Activated naive CD8-positive, alpha-beta T cell treated with anti-CD3 and anti-CD28 coated beads, Interleukin-2, amount 10 ng/mL, durations not matched to agents 7 days and 5 days (primary cell): ENCODE measurements at places on chromosomes 11 and 22. TPM values are rescaled to one million over a fixed set of nuclear protein-coding genes. Genes with fewer than 3 reads are reported as not detected.

GRCh38 chr11:15117751-15118150 is 3.0 kb downstream of the INSC start:
- DNase-seq, result no peak

DNA sequence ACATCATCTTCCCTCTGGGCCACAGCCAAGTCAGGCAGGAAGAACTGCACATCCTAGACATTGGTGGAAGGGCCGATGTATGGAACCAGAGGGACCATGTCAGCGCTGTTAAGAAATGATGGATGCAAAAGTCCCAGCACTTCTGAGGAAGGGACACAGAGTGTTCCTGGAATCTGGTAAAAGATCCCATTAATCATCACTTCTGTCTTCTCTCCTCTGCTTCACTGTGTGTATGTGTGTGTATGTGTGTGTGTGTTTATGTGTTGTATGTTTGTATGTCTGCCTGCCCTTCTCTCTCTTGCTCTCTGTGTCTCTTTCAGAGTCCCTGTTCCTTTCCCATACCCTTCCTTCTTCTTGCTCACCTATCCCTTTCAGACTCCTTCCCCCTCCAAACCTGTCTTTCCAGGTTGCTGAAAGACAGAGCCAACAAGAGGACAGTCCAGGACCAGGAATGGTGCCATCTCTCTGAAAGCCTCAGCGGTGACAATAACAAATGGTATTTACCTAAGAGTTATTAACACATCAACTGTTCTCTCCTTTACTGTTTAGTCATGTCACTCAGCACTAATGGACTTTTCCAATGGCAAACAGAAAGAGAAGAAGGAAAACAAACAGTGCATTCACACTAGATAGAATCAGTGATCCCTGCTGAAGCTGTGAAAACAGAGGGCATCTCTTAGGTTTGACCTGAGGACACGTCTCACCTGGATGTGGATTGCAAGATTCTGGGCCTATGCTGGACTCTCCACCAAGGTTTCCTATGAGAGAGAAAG is 47.1 kb downstream of the EHF start:
- DNase-seq, result no peak

DNA sequence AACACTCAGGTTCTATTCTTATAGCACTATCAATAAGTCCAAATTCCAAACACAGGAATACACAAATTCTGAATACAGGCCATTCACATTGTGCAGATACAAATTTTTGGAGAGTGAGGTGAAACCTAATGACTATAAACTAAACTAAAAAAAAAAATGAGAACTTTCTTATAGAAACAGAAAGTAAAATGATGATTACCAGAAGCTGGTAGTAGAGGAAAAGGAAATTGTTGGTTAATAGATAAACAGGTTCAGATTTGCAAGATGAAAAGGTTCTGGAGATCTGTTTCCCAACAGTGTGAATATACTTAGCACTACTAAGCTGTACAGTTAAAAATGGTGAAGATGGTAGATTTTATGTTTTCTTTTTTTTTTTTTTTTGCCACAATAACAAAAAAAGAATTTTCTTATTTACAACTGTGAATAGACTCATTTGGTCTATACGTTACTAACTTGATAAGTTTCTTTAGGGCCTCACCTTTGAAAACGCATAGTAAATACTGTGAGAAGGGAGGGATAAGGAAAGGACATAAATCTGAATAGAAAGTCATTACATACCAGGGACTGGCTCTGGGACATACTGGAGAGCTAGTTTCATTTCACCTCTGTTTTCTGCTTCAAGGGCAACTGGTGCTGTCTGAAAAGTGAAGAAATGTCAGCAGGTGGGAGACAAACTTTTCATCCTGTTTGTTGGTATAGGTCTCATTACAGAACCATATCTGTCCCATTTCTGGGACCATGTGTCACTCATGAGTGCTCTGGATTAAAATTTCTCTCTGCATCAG is 14.2 kb upstream of the CCDC89 start:
- DNase-seq, result no peak

GRCh38 chr11:25981998-25982397 is 349.9 kb upstream of the ANO3 start:
- no peak for DNase-seq

DNA sequence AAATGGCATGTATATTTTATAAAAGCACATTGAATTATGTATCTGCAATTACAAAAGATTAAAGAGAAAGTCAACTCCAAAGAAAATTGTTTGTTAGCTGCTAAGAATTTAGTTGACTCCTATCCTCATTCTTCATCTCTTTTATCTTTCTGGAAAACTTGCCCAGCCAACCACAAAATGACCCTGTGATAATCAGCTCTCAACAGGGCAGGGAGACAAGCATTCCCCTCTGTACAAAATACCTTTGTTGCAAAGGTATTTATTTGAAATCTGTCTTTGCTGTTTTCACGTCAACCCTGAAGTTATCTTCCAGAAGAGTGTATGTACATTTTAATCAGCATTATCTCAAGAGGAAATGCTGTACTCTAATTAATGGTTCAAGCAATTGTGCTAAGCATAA is 191.1 kb upstream of the DDI1 start:
- DNase-seq, result no peak

DNA sequence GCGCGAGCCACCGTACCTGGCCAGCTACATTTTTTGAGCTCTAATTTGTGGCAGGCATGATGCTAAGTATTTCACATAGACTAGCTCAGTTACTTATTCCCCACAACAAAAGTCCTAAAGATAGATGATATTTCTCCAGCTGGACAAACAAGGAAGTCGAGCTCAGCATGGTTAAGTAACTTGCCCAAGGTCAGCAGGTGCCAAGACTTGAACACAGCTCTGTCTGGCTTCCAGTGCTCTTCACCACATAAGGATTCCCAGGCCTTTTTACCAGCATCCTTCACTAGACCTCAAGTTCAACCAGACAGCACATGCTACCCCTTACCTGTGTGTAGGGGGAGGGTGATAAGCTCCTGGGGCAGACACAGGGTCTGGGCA is 177.3 kb upstream of the NCAM1 start:
- no peak for DNase-seq

- no peak for DNase-seq
These were observed 87.3 kb upstream of the FGF3 start for GRCh38 chr11:69906453-69906907.

DNA sequence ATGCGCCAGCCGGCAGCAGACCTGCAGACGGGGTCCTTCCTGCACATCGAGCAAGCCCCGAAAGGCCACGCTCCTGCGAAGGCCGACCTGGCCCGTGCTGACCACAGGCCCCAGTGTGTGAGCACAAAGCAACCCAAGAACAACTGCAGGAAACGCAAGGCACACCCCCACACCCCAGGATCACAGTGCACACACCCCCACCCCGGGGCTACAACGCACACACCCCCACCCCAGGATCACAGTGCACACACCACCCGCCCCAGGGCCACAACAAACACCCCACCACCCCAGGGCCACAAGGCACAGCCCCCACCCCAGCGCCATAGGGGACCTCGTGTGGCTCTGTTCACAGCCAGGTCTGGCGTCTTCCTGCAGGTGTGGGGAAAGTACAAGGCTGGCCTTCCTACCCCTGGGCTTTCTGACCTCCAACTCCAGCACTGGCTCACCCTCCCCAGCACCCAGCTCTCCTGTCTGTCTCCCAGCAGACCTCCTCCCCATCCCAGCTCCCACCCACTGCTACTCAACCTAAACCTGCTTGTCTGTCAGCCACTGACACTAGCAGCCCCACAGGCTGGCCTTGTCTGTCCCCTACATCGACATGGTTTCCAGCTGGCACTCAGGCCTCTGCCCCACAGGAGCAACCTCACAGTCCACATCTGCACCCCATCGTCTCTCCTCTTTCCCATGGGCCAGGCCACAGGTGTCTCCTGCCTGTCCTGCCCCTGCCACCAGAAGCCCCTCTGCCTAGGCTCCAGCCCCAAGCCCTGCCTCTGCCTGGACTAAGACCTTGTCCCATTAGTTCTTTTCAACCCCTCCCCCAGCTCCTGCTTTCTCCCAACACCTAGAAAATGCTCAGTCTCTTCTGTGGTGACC is 20.5 kb upstream of the EFCAB6 start:
- no peak for DNase-seq

DNA sequence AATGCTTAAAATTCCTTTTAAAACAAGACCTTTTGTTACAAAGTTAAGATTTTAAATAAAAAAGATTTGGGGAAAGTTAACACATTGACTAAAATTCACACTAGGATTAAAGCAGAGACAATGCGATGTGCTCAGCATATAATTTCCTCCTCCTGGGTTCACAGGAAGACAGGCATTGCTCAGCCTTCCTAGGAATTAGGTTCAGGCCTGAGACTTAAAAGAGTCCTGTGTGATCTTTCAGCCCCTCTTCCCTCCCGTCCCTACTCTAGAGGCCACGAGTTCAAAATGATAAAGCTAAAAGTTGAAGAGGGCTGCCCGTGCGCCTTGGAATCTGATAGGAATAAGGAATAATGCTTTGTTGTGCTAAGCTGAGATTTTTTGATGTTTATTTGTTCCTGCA is 218.6 kb downstream of the KIRREL3 start:
- no peak for DNase-seq

- no peak for DNase-seq
These were observed 50.8 kb upstream of the ELF5 start for GRCh38 chr11:34564406-34564805.

DNA sequence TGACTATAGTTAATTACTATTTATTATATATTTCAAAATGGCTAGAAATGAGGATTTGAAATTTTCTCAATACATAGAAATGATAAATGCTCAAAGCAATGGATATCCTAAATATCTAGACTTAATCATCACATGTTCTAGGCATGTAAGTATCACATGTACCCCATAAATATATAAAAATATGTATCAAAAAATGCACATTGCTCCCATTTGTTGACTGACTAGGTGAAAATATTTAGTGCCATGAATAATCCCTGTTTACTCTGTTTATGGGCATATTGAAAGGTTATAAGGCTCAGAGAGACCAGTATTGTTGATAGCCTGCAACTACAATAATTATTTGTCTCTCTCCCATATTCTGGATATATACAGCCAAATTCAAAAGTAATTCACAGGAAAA is 3.1 kb downstream of the HBE1 start:
- no peak for DNase-seq

DNA sequence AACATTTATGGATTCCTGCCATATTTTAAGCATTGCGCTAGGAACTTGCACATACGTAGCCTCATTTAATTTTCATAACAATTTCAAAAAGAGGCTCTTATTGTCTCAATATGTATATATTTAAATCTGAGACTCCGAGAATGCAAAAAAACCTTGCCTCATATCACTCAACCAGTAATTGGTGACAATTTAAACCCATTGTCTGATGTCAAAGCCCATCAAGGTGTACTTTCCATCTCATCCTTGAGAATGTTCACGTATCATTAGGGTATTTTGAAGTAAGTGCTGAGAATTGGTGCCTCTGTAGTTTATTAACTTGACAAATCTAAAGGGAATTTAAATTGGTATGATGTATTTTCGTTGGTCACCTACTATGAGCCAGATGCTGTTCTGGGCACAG is 136.5 kb downstream of the FAM76B start:
- DNase-seq, result no peak

- DNase-seq, result no peak
These were observed 678.6 kb upstream of the ANO5 start for GRCh38 chr11:21514316-21514715.

DNA sequence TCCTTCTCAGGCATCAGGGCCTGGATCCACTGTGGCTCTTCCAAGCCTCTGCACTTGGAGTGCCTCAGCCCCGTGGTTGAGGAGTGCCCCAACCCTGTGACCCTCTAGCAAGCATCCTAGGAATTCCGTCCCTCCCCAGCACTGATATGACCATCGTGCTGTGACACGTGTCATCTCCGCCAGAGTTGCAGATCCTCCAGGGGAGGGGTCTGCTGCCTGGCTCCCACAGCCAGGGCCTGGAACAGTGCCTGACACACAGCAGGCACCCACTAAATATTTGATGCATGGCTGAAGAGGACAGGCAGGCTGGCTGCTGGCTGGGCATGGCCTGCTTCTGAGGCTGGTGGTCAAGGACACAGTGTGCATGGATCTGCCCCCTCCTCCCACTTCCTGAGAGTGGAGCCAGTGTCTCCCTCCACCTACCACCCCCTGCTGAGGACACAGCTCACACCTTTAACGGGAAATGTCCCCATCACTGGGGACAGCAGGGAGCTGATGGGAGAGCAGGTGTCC is 1.7 kb upstream of the CD81 start:
- DNase-seq, result no peak

GRCh38 chr22:37310815-37311595 is 28.7 kb downstream of the CYTH4 start:
- DNase-seq, result no peak

- no peak for DNase-seq
These were observed 6.3 kb upstream of the C11orf91 start for GRCh38 chr11:33706966-33707365.

GRCh38 chr11:32439501-32440210 is 4.3 kb upstream of the WT1 start:
- DNase-seq, result no peak

DNA sequence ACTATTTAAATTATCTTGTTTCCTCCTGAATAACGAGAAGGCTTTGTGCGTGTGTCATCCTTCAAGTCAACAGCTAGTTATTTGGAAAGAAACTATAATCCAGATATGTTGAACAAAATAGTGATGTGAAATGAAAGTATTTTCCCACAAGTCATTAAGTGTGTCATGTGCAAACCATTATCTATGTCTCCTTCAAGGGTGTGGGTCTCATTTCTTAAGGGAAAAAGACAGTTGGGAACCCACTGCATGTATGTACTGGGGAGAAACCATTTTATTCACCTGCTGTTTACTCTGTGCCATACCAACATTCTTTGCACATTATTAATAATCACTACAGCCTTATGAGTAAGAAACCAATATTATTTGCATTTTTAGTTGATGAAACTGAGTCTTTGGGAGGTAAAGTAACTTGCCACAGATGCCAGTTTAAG is 145.3 kb upstream of the CTSC start:
- DNase-seq, result no peak

GRCh38 chr11:3008746-3009336 is 16.7 kb upstream of the NAP1L4 start:
- DNase-seq, result peak; percentile 26

- no peak for DNase-seq
These were observed 387.9 kb downstream of the BUD13 start for GRCh38 chr11:116384876-116385275.

DNA sequence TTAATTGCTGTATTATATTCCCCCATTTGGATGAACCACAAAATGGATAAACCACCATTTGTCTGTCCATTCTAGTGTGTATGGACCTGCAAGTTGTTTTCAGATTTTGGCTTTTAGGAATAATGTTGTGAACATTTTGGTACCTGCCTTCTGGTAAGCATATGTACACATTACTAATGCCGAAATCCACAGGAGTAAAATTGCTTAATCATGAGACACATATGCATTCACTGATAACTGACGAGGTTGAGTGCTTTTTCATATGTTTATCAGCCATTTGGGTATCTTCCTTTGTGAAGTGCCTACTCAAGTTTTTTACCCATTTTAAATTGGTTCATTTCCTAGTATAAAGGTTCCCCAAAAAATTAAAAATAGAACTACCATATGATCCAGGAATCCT is 34.2 kb downstream of the OSBP2 start:
- DNase-seq, result no peak

- no peak for DNase-seq
These were observed 1.6 kb downstream of the SLN start for GRCh38 chr11:107710301-107710700.

GRCh38 chr22:35538801-35539321 is 1.8 kb upstream of the RASD2 start:
- DNase-seq, result no peak

Gene SHISAL1
- total RNA-seq, result not detected

Gene LARGE1
- total RNA-seq, result 0.75 TPM

Gene ISX
- total RNA-seq, result not detected

Gene SYT13
- not detected for total RNA-seq

Gene MISFA
- 2.2 TPM for total RNA-seq

Gene NCAM1
- 0.72 TPM for total RNA-seq

Gene ACAD8
- total RNA-seq, result 29.5 TPM

Gene SLC22A25
- total RNA-seq, result not detected

Gene OR52H1
- not detected for total RNA-seq

Gene SLC25A45
- 25.5 TPM for total RNA-seq

Gene MB
- total RNA-seq, result not detected
